Neural progenitor cell (in vitro differentiated cells): ENCODE measurements at places on chromosomes 11 and 22.

DNA sequence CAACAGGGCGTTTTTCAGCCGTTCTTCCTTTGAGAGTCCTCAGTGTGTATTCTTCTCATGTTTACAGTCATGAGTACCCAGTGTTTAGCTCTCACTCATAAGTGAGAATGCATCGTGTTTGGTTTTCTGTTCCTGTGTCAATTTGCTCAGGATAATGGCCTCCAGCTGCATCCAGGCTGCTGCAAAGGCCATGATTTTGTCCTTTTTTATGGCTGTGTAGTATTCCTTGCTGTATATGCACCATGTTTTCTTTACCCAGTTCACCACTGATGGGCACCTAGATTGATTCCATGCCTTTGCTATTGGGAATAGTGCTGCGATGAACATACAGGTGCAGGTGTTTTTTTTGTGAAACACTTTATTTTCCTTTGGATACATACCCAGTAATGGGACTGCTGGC, 23.5 kb downstream of the B3GAT1 start:
- no peak for DNase-seq

GRCh38 chr22:26436903-26437515, 7.9 kb downstream of the ASPHD2 start:
- DNase-seq: no peak

- DNase-seq: peak; percentile 74
Observed at GRCh38 chr22:23289851-23290724, 109.8 kb downstream of the BCR start.

GRCh38 chr11:95266751-95267374, 35.9 kb upstream of the SESN3 start:
- no peak for DNase-seq

DNA sequence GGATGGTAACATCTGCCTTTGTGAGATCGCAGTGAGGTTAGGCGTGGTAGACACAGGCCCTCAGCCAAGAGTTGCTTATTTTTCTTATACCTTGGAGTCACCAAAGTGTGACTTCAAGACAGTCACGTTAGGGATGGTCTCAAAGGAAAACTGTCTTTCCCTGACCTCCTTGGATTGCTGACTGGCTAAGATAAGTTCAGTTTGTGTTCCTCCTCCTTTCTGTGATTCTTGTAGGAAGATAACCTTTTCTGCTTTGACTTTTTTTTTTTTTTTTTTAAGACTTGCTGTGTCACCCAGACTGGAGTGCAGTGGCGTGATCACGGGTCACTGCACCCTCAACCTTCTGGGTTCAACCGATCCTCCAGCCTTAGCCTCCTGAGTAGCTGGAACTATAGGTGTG, 23.1 kb downstream of the TAB1 start:
- DNase-seq: no peak

GRCh38 chr11:70729949-70730348, 331.6 kb downstream of the CTTN start:
- no peak for DNase-seq

DNA sequence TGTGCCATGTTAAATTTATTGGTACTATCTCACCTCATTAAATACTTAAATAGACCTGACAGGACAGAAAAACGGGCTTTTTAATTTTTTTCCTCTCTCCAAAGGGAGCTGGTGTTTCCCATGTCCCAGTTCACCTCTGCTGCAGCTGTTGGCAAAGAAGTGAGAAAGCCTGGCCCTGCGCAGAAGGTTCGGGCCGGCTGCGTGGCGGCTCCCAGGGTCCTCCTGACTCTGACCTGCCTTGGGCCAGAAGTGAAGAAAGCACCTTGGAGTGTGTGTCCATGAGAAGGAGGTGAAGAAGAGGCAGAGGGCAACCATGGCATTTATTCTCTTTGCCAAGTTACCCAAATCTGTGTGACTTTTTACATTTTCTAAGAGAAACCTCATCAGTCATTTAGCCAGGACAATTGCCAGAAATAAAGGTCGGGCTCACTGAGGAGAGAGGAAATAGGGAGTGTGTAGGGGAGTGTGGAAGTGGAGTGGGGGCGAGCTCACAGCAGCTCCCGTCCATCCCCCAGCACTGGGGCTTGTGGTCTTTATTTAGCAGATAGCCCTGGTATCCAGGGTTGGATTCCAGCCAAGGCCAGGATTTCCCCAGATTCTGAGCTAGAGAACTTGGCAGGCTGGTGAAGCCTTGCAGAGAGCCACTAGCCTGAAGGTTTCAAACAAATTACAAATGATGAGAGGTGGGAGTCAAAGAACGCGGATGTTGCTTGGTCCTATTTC, 102.4 kb upstream of the CADM1 start:
- DNase-seq: no peak

GRCh38 chr11:10786451-10786850, 22.3 kb downstream of the EIF4G2 start:
- no peak for DNase-seq

- no peak for DNase-seq
Observed at GRCh38 chr22:49962751-49963646, 2.4 kb downstream of the PIM3 start.

GRCh38 chr22:27041745-27042310, 384.4 kb downstream of the MIAT start:
- no peak for DNase-seq

DNA sequence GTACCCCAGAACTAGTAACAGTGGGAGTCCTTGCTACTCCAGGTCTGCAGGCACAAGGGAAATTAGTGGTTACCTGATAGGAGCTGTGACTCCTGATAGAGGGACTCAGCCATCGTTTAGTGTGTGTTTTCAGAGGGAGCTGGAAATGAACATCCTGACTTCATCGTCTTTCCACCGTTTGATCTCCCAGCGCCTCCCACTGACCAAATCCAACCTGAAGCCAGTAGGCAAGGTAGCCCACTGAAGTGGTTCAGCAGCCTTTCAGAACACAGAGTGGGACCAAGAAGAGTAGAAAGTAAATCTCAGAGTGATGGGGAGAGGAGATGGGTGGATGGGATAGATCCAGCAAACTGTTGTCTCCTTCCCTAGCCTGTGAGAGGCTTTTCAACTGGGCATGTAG, 385.9 kb downstream of the INSC start:
- DNase-seq: no peak

GRCh38 chr11:66877588-66878385, 20.9 kb downstream of the LRFN4 start:
- DNase-seq: no peak

GRCh38 chr22:43526117-43526655, 114.4 kb downstream of the MPPED1 start:
- DNase-seq: no peak

DNA sequence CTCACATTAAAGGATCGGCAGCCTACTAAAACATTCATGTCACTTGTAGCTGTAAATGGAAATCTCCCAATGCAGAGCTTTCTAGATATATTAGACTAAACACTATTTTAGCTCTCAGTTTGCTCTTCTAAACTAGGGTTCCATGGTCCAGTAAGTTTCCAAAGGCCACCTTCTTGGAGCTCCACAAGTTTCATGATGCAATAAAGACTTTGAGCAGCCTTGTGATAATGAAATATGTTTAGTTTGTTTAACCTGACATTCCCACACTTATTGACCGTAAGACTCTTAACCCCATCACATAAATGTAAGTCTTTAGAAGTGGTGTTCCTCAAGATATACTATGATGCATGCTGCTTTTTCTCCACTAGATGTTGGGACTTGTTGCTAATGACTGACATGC, 87.7 kb downstream of the TRIM44 start:
- DNase-seq: no peak

DNA sequence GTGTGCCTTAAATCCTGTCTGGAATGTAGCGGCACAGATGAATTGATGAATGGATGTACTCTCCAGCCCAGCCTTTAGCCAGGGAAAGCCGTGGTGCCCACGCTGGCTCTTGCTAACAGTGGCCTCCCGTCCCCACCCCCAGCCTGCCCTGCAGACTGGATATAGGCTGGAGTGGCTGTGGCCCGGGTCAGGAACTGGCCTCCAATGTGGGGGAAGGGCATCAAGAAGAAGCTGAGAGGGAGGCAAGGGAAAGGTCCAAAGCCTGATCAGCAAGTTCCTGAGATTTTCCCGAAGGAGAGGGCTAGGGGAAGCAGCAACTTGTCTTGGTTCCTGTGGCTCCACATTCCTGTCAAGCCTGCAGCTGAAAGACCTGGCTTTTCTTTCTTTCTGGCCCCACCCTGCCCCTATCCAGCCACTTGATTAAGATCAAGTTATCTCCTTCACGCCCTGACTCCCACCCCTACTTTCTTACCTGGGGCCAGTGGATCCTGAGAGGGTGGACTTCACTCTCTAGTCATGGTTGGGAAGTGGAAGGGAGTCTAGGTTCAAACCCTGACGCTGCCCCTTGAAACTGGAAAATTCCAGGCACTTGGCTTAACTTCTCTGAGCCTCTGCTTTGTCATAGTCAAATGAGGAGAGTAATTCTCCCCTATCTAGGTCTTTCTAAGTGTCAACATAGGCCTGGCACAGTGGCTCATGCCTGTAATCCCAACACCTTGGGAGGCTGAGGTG, 11.0 kb upstream of the MICALL1 start:
- peak; percentile 70 for DNase-seq

DNA sequence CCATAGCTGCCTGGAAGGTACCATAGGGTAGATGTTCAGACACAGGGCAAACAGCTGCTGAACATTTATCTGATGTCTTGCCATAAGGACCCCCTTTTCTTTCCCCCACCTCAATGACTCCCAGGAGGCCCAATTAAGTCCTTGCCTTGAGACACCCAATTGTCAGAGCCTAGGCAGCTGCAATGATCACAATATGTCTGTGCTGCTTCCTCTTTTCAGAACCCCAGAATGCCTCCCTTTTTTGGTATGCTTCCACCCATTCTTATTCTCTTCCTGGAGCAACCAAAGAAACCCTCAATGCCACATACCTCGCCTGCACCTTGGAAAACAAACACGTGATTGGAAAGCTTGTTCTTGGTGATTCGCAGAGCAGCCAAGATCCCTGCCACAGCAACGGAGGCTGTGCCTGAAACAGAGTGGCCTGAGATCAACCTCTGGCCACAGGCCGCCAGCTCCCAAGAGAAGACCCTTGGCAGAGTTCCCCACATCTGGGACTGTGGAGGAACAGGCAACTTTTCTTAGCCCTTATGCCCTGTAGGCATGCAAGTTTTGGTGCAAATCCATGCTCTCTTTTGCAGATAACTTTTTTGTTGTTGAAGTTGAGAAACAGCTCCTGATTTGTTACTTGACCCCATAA, 75.4 kb downstream of the CCDC81 start:
- DNase-seq: no peak

DNA sequence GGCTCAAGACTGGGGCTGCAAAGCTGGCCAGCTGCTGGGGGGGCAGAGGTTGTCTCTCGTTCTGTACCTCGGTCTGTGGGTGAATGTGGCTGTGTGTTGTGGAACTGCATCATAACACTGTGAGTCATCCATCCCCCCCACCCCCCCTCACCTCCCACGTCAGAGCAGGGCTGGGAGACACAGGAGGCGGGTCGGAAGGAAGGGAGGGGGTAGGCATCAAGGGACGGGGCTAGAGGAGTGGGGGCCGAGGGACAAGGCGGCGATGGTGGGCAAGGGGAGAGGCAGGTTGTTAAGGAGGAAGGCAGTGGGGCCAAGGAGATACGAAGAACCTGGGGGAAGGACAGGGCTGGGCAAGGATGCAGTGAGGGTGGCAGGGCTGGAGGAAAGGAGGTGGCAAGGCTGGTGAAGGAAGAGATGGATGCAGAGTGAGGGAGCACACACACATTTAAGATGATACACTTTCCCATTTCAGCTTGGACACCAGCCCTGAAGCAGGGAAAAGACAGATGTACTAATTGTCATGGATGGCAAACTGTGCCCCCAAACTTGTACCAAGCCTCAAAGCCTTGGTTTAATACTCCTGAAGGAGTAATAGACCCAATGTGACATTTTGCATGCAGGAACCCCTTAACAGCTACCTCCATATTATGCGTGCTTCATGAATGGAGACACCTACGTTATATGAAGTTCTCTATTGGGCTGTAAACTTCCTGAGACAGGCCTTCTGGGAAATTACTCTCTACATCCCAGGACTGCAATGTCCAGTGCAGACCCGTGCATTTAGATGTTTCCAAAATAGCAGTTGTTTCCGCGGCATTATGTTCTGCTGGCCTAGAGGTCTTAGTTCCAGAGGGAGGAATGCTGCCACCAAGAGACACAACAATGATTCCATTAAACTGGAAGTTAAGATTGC, at the start of gene YPEL4:
YPEL4 (minus strand) TSS at position 87 of the 913 bp plus-strand sequence. CDS start 2,805 bp downstream, outside the sequence.
- peak; percentile 69 for DNase-seq

GRCh38 chr11:91366816-91367215, 857.8 kb upstream of the FAT3 start:
- no peak for DNase-seq

GRCh38 chr22:33018232-33018864, 39.8 kb downstream of the SYN3 start:
- DNase-seq: peak; percentile 73

DNA sequence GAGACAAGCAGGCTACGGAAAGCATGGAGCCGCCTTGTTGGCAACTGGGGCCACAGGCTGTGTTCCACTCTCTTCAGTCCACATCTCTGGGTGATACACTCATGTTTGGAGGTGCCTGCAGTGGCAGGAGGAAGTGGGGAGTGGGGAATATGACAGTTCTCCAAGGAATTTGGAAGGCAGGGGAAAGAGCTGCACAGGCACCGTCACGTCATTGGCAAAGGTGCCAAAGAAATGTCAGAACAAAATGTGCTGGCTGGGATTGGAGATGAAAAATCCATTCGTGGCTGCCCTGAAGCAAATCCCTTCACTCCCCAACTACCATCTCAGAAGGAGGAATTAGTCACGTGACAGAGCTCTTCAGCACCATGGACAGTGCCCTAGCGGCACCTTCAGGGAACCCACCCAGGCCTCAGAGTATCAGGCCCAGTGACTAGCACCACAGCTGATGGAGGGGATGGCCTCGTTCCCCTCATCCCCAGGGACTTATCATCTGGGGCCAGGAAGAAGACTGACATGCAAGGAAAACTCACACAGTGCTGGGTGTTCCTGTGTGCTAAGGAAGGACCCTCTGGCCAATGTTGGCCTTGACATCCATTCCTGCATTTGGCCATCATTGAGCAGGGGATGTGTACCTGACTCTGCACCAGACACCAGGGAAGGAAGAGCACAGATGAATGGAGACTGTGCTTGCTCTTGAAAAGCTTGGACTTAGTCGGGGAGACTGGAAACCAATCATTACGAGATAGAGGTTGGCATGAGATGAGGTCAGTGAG, 48.5 kb upstream of the PRDM11 start:
- peak; percentile 93 for DNase-seq

DNA sequence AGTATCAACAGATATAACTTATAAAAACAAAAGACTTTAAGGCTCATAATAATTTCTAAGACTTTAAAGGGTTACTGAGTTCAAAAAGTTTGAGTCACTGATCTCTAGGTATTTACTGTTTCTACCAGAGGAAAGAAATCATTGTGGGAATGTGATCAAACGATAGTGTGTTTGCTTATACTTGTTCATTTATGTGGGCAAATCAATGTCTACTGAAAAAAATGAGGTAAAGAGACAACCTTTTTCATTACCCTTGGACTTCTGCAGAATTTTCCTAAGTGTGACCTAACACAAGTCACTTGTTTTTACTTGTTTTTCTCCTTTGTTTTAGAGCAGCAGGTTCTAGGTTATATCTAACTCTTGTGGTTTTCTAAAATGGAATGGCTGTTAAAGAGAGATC, 65.4 kb downstream of the PRR5L start:
- DNase-seq: no peak
